ENCODE measurements at places on chromosomes 6 and 20. TPM values are rescaled to one million over a fixed set of nuclear protein-coding genes. Genes with fewer than 3 reads are reported as not detected.

GRCh38 chr20:49859807-49860206, 47.2 kb downstream of the SLC9A8 start:
- no peak overlapping the region for H3K4me3 ChIP-seq
- DNase-seq: no peak
- H3K36me3 ChIP-seq: peaks cover 100% of the 10 kb centered on the region
- no peaks in the 10 kb centered on the region for H3K27me3 ChIP-seq
- H3K27ac ChIP-seq: no peak overlapping the region

Gene LGSN
- 0.09 TPM for polyA plus RNA-seq

DNA sequence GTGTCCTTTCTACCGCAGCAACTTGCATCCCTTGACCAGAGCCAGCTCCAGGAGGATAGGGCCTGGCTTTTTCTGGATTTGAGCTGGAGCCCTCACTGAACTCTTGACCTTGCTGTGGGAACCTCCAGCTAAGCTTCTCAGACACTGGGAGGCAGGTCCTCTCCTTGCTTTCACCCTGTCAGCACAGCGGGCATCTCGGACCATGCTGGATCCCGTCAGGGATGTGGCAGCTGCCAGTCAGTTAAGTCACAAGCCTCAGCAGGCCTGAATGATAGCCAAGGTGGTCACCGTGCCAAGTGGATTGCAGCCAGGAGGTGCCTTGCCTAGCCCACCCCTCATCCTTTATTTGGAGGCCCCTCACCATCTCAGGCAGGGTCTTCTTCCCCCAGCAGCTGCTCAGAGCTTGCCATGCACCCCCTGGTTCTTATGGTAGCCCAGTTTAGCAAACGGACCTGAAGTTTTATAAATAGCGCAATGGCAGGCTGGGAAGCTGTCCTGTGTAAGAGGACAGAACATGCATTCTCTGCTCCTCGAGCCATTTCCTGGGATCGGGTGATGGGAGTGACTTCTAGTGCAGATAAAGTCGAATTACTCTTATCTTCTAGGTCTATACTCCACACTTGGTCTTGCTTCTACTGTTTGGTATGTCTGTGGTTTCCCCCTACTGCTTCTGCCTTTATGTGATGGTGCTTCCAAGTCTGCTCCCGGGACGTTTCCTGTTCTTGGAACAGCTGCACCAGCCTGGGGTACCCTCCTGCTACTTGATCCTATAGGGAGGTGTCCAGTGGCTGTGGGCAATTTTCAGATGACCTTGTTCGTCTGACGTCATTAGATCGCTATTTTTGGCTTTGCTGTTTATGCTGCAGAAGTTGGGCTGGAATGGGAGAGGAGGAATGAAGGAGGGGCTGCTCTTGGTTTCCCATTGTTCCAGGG, 7.1 kb upstream of the MYLK2 start:
- H3K27ac ChIP-seq: no peak overlapping the region
- H3K4me1 ChIP-seq: peaks cover 22% of the 10 kb centered on the region
- H3K27me3 ChIP-seq: no peaks in the 10 kb centered on the region
- no peak overlapping the region for H3K4me3 ChIP-seq
- no peaks in the 10 kb centered on the region for H3K36me3 ChIP-seq

Gene SAPCD1
- polyA plus RNA-seq: 14.2 TPM

DNA sequence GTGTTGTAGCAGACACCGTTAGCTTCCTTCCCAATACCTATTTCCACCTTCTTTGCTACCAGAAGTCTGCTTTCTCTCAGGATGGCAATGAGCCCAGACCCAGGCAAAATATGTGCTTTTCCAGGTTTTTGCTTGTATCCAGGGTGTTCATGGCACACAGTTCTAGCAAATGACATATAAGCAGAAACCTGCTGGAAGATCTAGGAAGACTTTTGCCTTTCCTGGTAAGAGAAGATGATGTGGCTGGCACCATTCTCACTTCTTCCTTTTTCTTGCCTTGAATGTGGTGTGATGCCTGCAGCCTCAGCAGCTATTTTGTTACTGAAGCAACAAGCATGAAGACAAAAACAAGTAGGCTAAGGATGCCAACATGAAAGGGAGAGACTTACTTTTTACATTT, 19.2 kb upstream of the TBC1D22B start:
- H3K36me3 ChIP-seq: no peaks in the 10 kb centered on the region
- peaks cover 17% of the 10 kb centered on the region for H3K4me1 ChIP-seq
- no peak overlapping the region for H3K4me3 ChIP-seq
- DNase-seq: no peak

Gene FRMD1
- 0.14 TPM for polyA plus RNA-seq

- no peak for DNase-seq
- H3K4me3 ChIP-seq: no peak overlapping the region
- H3K27me3 ChIP-seq: no peaks in the 10 kb centered on the region
- peaks cover 4% of the 10 kb centered on the region for H3K4me1 ChIP-seq
Measured at GRCh38 chr20:25402583-25402982, 4.9 kb upstream of the GINS1 start.

GRCh38 chr6:106572875-106573585, 56.3 kb downstream of the RTN4IP1 start:
- no peaks in the 10 kb centered on the region for H3K27me3 ChIP-seq
- H3K4me3 ChIP-seq: no peak overlapping the region
- H3K27ac ChIP-seq: no peak overlapping the region
- peaks cover 68% of the 10 kb centered on the region for H3K36me3 ChIP-seq

GRCh38 chr6:68760941-68761676, 126.0 kb downstream of the ADGRB3 start:
- no peak overlapping the region for H3K27ac ChIP-seq
- H3K4me3 ChIP-seq: no peak overlapping the region
- no peak for DNase-seq
- no peaks in the 10 kb centered on the region for H3K4me1 ChIP-seq

GRCh38 chr6:89242574-89243330, 25.6 kb upstream of the GABRR1 start:
- no peak for DNase-seq
- no peak overlapping the region for H3K4me3 ChIP-seq
- H3K27ac ChIP-seq: no peak overlapping the region
- H3K36me3 ChIP-seq: no peaks in the 10 kb centered on the region
- no peaks in the 10 kb centered on the region for H3K4me1 ChIP-seq

DNA sequence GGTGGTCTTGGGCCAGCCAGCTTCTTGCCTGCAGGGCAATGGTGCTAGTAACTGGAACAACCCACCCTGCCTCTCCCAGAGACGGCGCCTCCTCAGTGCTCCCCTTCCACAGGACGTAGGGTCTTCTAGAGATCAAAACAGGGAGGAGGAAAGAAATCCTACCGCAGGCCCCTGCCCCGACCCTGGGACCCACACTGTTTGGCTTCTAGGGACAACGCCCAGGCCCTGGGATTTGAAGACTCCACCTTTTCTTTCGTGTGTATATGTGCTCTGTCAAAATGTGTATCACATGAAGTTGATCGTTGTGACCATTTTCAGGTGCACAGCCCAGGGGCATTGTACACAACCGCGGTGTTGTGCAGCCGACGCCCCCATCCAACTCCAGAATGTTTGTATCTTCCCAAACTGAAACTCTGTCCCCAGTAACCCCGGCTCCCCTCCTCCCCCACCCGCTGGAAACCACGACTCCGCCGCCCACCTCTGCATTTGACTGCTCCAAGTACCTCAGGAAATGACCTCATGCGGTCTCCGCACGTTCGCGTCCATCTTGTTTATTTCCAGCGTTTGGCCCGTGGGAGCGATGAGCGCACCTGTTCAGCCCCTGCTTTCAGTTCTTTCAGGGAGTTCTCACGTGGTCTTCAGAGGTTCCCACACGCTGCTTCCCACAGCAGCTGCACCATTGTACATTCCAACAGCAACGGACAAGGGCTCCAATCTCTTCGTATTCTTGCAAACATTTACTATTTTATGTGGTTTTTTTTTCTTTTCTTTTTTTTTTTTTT, 3.4 kb upstream of the BHLHE23 start:
- peaks cover 26% of the 10 kb centered on the region for H3K27me3 ChIP-seq
- H3K4me3 ChIP-seq: peak overlapping the region; percentile 8
- peak overlapping the region; percentile 36 for H3K27ac ChIP-seq
- peak; percentile 83 for DNase-seq
- peaks cover 52% of the 10 kb centered on the region for H3K4me1 ChIP-seq
- no peaks in the 10 kb centered on the region for H3K36me3 ChIP-seq

Gene PERP
- polyA plus RNA-seq: 0.46 TPM

DNA sequence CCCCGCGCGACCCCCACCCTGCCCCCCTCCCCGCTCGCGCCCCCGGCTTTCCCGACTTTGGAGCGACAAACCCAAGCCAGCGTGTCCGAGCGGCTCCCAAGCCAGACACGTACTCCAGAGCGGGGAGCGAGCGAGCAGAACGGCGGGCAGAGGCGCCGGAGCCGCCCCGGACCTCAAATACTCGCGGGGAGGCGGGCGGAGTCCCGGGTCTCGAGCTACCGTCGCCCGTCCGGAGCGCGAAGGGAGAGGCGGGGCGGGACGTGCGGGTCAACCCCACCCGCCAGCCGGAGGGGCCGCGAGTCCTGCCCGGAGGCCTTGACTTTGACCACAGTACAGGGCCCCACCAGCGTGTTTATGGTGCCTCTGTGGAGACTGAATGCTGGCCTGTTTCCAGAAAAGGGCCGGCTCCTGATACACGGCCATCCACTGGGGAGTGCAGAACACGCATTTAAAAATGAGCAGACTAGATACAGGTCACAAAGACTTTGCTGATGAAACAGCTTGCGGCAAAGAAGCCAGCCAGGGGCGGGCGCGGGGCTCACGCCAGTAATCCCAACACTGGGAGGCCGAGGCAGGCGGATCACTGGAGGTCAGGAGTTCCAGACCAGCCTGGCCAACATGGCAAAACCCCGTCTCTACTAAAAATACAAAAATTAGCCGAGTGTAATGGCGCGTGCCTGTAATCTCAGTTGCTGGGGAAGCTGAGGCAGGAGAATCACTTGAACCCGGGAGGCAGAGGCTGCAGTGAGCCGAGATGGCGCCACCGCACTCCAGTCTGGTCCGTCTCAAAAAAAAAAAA, at the start of gene SERPINB6:
TSS of gene SERPINB6 (minus strand) at position 148 of the 799 bp plus-strand sequence. CDS start 12,235 bp downstream, outside the sequence.
- H3K4me3 ChIP-seq: peak within 1 kb of the TSS; percentile 91
- H3K36me3 ChIP-seq: no peaks in the 10 kb centered on the region
- peak; percentile 93 for DNase-seq
- H3K4me1 ChIP-seq: peaks cover 68% of the 10 kb centered on the region

DNA sequence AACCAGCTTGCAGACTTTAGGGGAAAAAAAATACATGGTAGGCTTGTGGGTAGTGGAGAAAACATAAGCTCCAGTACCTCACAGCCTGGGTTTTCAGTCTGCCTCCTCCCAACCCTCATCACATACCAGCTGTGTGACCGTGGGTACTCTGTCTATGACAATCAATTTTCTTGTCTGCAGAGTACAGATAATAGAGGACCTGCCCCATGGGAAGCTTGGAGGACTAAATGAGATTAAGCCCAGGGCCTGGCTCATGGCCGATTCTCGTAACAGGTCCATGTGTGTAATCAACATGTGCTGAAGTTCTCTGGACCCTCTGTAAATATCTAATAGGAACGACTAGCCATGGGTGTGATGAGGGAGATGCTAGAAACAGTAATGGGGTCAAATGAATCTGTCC, 34.0 kb downstream of the NT5E start:
- no peaks in the 10 kb centered on the region for H3K36me3 ChIP-seq
- no peak overlapping the region for H3K27ac ChIP-seq
- peaks cover 5% of the 10 kb centered on the region for H3K4me1 ChIP-seq
- no peak for DNase-seq
- H3K4me3 ChIP-seq: no peak overlapping the region
- H3K27me3 ChIP-seq: no peaks in the 10 kb centered on the region

Gene SAMD3
- polyA plus RNA-seq: 2.1 TPM

Gene DPPA5
- polyA plus RNA-seq: not detected

Gene PKIB
- 2.9 TPM for polyA plus RNA-seq

DNA sequence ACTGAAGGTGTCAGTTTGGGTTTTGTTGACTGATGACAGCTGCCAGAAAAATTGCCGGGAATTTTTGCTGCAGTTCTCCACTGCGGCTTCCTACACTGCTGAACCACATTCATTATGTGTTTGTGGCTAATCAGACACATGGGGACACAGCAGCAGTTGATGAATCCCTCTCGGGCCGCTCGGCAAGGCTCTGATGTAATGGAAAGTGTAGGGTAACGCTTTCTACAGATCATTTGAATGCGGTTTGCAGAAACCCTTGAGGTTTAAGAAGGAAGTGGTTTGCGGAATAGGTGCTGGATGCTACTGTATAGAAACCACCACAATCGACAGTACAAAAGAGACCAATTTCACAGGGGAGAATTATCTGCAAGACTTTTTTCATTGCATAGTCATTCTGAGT, 138.7 kb upstream of the SASH1 start:
- H3K27ac ChIP-seq: no peak overlapping the region
- H3K4me1 ChIP-seq: peaks cover 17% of the 10 kb centered on the region
- H3K36me3 ChIP-seq: no peaks in the 10 kb centered on the region
- H3K27me3 ChIP-seq: peaks cover 91% of the 10 kb centered on the region
- no peak for DNase-seq

- H3K27me3 ChIP-seq: no peaks in the 10 kb centered on the region
- peak overlapping the region; percentile 70 for H3K27ac ChIP-seq
- H3K4me1 ChIP-seq: peaks cover 3% of the 10 kb centered on the region
- no peaks in the 10 kb centered on the region for H3K36me3 ChIP-seq
Measured at GRCh38 chr6:21003780-21004541, 469.7 kb downstream of the CDKAL1 start.

DNA sequence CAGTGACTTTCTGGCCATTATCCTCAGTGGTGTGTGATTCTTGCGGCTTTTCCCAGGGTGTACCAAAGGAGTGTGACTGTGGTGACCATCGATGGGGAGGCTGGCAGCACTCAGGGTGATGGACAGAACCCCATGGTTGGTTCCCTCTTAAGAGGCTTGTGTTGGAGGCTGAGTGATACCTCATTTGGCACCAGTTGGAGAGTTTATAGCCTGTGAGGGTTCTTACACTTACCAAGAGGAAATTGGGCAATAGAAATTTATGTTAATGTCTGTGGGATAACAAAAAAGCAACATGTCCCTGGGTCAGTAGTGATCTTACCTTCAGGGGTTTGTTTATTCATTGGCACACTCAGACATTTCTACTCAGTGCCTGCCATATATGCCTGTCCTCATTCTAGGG, 37.2 kb downstream of the DAAM2 start:
- H3K4me1 ChIP-seq: peaks cover 85% of the 10 kb centered on the region
- no peak for DNase-seq
- H3K36me3 ChIP-seq: peaks cover 19% of the 10 kb centered on the region

- peak overlapping the region; percentile 58 for H3K27ac ChIP-seq
- peaks cover 24% of the 10 kb centered on the region for H3K4me1 ChIP-seq
- H3K4me3 ChIP-seq: no peak overlapping the region
- no peaks in the 10 kb centered on the region for H3K36me3 ChIP-seq
- no peak for DNase-seq
- H3K27me3 ChIP-seq: no peaks in the 10 kb centered on the region
Measured at GRCh38 chr6:473768-474452, 82.4 kb downstream of the IRF4 start.

- H3K36me3 ChIP-seq: no peaks in the 10 kb centered on the region
- DNase-seq: no peak
- no peak overlapping the region for H3K27ac ChIP-seq
- H3K4me1 ChIP-seq: no peaks in the 10 kb centered on the region
- no peaks in the 10 kb centered on the region for H3K27me3 ChIP-seq
Measured at GRCh38 chr6:98039904-98040607, 757.0 kb upstream of the MMS22L start.

- no peak overlapping the region for H3K4me3 ChIP-seq
- peaks cover 13% of the 10 kb centered on the region for H3K4me1 ChIP-seq
Measured at GRCh38 chr20:1822564-1823449, 72.4 kb upstream of the SIRPA start.
